ENCODE measurements at places on chromosomes 12 and 14. TPM values are rescaled to one million over a fixed set of nuclear protein-coding genes. Genes with fewer than 3 reads are reported as not detected.

The DAAM1 gene
- 12.7 TPM for total RNA-seq

The TMEM233 gene
- not detected for total RNA-seq

The ARMH4 gene
- 0.71 TPM for total RNA-seq

The SLC4A8 gene
- 1.5 TPM for total RNA-seq

The C12orf56 gene
- 0.21 TPM for total RNA-seq
